ENCODE measurements at places on chromosomes 13 and 19.
A peak's percentile ranks its signal among the peaks of the same experiment; 100 is the strongest.

- DNase-seq = no peak
Measured at GRCh38 chr13:36509369-36509768, 77.1 kb downstream of the CCNA1 start.

DNA sequence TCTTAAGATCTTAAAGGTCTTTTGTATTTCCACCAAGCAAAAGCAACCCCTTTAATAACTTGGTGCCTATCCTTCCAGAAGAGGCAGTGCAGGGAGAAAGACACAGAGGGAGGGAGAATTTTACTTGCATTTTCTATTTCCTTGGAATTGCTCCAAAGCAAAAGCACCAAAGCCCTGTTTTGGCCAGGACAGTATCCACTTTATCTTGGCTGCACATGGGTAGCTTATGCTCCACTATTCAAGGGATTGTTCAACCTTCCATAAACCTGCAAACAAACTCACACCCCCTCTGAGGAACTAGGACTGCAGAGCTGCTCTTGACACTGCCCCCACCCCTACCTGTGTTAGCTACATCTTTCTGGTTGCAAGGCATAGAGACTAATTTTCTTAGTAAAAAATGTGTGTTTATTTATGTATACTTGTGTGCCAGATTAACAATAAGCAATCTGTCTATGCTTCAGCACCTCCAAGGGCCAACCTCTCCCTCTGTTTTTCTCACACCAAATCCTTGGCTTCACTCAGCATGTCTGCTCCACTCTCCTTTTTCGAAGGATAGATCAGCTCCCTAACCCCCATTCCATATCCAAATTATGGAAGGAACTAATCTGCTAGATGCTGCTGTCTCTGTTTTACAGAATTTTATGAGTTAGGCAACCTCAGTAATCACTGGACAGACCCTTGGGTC is 68.1 kb upstream of the KLF12 start:
- DNase-seq = no peak

DNA sequence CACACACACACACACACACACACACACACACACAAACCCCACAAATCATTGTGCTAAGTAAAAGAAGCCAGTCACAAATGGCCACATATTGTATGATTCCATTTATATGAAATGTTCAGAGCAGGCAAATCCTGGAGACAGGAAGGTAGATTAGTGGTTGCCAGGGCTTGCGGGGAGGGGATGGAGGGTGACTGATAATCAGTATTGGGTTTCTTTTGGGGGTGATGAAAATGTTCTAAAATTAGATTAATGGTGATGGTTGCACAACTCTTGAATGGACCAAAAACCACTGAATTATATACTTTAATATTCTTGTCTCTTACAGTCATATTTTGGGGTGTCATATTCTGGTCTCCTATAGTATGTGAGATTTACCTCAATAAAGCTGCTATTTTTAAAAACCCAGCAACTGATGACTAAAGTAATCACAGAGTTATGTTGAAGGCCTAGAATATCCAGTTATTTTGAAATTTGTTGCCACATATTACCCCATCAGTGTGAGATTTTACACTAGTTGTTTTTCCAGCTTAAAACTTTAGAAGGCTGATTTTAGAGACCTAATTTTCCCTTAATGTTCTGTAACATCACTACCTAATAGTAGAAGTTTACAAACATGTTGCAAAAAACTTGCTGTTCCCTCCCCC is 20.3 kb downstream of the FLT1 start:
- DNase-seq = no peak

DNA sequence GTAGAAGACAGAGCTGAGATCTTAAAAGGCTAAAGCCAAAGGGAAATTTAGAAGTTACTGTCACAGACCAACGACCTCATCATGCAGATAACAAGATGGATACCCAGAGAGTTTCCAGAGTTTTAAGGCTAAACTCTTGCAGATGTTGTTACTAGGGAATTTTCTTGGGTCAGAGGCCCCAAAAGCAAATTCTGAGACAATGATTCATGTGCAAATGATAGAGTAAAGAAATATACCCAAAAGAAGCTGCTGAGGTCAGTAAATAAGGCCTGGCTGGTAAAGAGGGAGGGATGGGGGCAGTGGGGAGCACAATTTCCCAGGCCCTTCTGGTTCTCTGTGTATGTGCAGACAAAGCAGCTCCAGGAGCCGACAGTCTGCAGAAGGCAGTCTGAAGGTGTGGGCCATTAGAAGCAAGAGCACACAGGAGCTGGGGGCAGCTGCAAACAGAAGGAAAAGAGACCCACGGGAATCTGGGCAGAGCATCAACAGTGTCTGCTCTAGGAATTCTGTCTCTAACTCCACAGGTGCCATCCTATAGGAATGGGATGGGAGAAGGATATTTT is 330.8 kb downstream of the TBC1D4 start:
- no peak for DNase-seq

DNA sequence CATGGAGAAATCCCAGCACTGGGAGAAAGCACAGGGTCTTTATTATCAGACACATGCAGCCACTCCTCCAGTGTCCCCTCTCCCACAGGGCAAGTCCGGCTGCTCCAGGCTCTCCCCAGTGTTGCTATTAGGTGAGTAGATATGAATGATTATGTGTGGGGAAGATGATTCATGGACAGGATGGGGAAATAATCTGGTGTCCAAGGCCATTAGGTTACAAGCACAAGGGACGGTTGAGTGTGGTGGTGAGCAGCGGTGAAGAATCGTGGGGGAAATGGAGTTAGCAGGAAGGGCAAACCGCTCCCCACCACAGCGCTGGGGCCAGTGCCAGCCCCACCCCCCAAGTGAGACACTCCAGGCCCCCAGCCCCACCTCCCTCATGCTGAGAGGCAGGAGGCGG is 19.0 kb downstream of the CD177 start:
- DNase-seq = no peak

DNA sequence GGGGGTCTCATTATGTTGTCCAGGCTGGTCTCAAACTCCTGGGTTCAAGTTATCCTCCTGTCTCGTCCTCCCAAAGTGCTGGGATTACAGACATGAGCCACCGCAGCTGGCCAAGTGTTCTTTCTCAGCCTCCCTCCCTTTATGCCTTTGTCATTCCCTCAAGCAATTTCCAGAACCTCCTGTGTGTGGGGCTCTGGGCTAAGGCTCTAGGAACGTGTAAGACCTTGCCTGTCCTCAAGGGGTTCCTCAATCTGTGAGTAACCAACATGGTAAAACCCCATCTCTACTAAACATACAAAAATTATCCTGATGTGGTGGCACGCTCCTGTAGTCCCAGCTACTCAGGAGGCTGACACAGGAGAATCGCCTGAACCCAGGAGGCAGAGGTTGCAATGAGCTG is 15.5 kb upstream of the SPACA4 start:
- no peak for DNase-seq

- no peak for DNase-seq
Measured at GRCh38 chr19:55596304-55596703, 3.0 kb downstream of the FIZ1 start.

- DNase-seq = no peak
Measured at GRCh38 chr19:31070146-31071065, 278.8 kb downstream of the TSHZ3 start.

DNA sequence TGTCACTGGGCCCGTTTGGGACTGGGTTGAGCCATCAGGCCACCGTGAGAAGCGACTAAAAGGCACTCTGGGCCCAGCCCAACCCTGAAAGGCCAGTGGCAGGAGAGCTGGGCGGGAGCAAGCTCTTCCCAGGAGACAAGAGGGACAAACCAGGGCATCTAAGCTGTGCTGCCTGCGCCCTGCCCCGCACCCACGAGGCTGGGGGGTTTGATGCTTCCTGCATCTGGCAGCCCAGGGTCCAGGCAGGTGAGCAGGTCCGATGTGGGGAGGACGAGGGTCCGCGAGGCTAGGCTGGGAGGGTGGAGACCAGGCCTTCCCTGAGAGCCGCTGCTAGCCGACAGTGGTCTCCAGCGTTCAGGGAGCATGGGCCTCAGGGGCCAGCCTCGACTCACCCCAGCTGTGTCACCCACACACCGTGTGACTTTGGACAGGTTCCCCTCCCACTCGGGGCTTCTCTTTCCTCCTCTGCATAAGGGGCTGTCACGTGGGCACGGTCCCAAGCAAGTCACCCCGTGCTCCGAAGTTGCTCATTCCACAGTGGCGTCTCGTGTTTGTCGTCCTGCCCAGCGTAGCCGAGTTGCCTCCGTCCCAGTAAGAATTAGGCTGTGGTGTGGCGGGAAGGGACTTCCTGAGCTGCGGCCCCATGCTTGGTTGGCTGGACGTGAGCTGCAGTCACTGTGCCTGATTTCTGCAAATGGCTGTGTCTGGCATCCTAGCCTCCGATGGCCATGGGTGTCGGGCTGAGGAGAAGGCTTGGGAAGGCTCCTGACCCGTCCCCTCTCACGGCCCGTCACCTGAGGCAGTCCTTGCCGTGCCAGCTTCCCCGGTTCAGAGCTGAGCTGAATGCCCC is 15.8 kb downstream of the PLIN4 start:
- DNase-seq = no peak

GRCh38 chr13:80256352-80256932 is 84.5 kb downstream of the SPRY2 start:
- DNase-seq = peak; percentile 82

DNA sequence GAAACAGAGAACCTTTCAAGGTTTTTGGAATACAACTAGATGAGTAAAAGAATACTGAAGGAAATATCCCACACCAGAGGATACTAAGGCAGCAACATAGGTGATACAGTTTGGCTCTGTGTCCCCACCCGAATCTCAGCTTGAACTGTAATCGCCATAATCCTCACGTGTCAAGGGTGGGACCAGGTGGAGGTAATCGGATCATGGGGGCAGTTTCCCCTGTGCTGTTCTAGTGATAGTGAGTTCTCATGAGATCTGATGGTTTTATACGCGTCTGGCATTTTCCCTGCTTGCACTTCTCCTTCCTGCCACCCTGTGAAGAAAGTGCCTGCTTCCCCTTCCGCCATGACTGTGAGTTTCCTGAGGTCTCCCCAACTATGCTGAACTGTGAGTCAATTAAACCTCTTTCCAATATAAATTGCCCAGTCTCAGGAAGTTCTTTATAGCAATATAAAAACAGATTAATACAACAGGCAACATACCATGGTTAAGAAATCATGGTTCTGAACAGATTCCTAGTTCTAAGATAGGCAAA is 97.0 kb downstream of the ABCC4 start:
- no peak for DNase-seq

- no peak for DNase-seq
Measured at GRCh38 chr19:56314018-56314380, 640 bp downstream of the ZSCAN5A start.

DNA sequence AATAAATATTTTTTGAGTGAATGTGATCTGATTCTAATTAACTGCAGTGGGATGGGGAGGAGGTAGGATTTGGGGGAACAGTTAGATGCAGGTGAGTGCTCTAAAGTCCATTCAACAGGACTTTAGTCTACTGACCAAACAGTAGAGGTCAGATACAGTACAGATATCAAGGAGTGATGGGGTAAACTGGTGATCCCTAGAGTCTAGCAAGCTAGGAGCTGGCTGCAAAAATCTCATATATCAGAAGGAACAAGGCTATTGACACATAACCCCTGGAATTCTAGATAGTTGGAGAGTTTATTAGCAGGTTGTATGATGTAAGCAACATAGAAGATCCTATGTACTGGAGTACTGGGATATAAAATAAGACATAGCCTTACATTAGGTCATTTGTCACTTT is 131.6 kb downstream of the HS6ST3 start:
- no peak for DNase-seq

DNA sequence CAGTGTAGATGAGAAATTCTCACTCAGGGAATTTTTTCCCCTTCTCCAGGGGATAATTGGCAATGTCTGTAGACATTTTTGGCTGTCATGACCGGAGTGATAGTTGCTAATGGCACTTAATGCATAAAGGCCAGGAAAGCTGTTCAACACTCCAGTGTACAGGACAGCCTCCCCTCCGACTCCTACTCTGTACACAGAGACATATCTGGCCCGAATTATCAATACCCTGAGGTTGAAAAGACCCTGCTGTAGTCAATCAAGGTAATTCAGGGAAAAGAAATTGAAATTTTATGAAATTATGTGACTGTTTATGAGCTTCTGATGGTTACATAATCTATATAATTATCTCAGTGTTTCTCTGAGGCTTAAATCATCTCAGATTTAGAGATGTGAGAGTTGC is 720.7 kb downstream of the OLFM4 start:
- no peak for DNase-seq
